Astrocyte (in vitro differentiated cells and primary cell): ENCODE measurements at places on chromosomes 2 and 18. TPM values are rescaled to one million over a fixed set of nuclear protein-coding genes. Genes with fewer than 3 reads are reported as not detected.

DNA sequence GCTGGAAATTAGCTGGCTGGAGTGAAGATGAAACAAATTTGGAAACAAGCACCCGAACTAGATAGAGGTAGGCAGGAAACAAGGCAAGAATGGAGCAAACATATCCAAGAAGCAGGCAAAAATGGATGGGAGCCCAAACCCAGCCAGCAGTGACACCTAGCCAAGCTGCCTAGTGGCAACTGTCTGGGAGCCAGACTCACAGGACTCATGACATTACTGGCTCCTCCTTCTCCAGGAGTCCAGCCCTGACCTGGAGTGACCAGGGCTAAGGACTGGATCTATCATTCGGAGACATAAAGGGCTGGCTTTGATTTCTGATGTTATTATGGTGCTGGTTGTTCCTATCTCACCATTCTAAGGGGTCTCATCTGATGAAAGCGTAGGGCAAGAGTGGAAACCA, 21.3 kb upstream of the ALK start:
- DNase-seq = no peak

DNA sequence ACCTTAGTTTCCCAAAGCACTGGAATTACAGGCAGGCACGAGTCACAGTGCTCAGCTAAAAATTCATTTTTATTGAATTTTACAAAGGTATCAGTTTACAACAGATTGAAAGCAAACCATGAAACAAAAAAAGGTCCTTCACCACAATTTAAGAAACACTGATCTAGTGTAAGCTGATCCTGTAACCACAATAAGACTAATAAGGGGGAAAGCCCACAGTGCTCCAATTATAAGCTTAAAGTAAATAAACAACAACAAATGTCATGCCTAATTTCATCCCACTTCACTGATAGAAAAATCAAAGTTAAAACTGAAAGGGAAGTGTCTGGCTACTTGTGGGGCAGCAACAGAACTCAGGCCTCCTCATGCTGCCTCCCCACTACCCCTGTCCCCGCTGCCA, 49.2 kb downstream of the ICA1L start:
- no peak for DNase-seq

- DNase-seq = no peak
These were observed 161.2 kb upstream of the DTNA start for GRCh38 chr18:34548973-34549294.

SCN3A gene
- total RNA-seq = 1.4 and 2.1 TPM in 2 replicates
